Uterus (tissue), 4 donors: ENCODE measurements at places on chromosomes 13 and 19. TPM values are rescaled to one million over a fixed set of nuclear protein-coding genes. Genes with fewer than 3 reads are reported as not detected.

DNA sequence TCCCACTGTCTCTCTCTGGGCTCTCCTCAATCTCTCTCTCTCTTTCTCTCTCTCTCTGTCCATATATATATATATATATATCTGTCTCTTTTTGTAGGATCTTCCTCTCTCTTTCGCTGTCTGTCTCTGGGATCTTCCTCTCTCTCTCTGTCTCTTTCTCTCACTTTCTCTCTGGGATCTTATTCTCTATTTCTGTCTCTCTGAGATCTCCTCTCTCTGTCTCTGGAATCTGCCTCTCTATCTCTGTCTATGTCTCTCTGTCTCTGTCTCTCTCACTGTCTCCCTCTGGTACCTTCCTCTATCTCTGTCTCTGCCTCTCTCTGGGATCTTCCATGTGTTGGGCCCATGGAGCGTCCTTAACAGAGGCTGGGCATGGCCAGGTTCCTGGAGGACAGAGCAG lies 3.4 kb downstream of the ATP1A3 start:
- DNase-seq: no peak
- H3K36me3 ChIP-seq: no peaks in the 10 kb centered on the region
- H3K4me3 ChIP-seq: no peak overlapping the region
- no peaks in the 10 kb centered on the region for H3K4me1 ChIP-seq
- peaks cover 2% of the 10 kb centered on the region for H3K27me3 ChIP-seq
- no peak overlapping the region for H3K27ac ChIP-seq

DNA sequence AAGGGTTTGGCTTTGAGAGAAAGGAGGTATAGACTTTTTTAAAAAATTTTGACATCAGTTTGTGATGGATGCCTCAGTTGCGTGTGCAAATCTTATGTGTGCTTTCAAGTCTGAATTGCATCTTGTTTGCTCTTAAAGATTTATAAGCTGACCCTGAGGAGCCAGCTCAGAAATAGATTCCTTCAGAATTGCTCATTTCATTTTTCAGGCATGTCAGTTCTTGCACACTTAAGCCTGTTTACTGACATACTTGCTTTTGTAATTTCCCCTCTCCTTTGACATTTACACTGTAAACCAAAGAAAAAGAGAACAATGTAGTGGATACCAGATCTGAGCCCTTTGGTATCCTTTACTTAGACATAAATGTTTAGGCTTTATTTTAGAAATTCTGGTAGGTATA lies 87.6 kb downstream of the RNF17 start:
- no peaks in the 10 kb centered on the region for H3K4me1 ChIP-seq
- no peaks in the 10 kb centered on the region for H3K27me3 ChIP-seq
- no peak overlapping the region for H3K4me3 ChIP-seq
- no peaks in the 10 kb centered on the region for H3K36me3 ChIP-seq

The ACER1 gene
- total RNA-seq: not detected

- no peaks in the 10 kb centered on the region for H3K27me3 ChIP-seq
- H3K27ac ChIP-seq: no peak overlapping the region
- H3K4me1 ChIP-seq: no peaks in the 10 kb centered on the region
- no peak overlapping the region for H3K4me3 ChIP-seq
Measured at GRCh38 chr13:77502104-77502720, 33.3 kb upstream of the SCEL start.

The PLEKHA4 gene
- total RNA-seq: 1.3 TPM

DNA sequence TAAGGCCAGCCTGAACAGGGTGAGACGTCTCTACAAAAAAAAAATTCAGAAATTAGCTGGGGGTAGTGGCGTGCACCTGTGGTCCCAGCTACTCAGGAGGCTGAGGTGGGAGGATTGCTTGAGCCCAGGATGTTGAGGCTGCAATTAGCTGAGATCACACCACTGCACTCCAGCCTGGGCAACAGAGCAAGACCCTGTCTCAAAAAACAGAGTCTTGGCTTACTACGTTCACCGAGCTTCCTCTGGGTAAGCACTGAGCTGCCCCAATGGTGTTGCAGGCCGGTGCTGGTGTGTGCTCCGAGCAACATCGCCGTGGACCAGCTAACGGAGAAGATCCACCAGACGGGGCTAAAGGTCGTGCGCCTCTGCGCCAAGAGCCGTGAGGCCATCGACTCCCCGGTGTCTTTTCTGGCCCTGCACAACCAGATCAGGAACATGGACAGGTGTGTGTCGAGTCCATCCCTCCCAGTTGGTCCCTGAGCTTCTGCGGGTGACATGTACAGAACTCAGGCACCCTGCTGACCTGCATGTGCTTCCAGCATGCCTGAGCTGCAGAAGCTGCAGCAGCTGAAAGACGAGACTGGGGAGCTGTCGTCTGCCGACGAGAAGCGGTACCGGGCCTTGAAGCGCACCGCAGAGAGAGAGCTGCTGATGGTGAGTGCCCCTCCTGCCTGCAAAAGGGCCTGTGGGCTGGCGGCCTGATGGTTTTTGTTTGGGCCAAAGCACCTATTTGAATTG lies 24.1 kb downstream of the UPF1 start:
- no peaks in the 10 kb centered on the region for H3K36me3 ChIP-seq
- DNase-seq: no peak
- no peaks in the 10 kb centered on the region for H3K27me3 ChIP-seq
- no peak overlapping the region for H3K27ac ChIP-seq

DNA sequence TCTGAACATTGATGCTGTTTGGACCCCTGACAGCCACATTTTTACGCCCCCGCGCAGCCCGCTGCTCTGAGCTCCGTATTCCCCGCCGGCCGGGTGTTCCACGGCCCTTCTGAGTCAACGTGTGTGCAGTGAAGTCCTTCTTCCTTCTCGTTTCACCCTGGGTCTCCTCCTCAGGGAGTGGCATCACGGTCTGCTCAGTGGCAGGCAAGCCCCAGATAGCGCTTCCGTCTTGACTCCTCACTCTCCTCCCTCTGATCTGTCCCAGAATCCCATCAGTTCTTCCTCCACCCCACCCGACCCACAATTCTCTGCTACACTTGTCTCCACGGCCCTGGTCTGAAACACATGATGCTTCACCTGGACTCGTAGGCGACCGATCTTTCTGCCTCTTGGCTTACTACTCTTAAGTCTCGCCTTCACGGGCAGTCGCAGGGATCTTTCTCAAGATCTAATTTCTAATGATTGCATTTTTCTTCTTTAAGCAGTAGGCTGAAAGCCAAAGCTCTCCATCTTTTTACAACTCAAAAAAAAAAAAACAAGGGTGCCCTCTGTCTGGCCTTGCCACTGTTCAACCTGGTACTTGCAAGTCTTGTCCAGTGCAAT lies 33.9 kb downstream of the CCNE1 start:
- no peaks in the 10 kb centered on the region for H3K27me3 ChIP-seq
- H3K4me3 ChIP-seq: peak overlapping the region; percentile 82

GRCh38 chr19:29878973-29879654 lies 62.9 kb upstream of the URI1 start:
- H3K27ac ChIP-seq: no peak overlapping the region
- H3K4me3 ChIP-seq: no peak overlapping the region
- no peaks in the 10 kb centered on the region for H3K4me1 ChIP-seq
- H3K27me3 ChIP-seq: no peaks in the 10 kb centered on the region
- no peaks in the 10 kb centered on the region for H3K36me3 ChIP-seq
- no peak for DNase-seq

The OR7C1 gene
- not detected for total RNA-seq

DNA sequence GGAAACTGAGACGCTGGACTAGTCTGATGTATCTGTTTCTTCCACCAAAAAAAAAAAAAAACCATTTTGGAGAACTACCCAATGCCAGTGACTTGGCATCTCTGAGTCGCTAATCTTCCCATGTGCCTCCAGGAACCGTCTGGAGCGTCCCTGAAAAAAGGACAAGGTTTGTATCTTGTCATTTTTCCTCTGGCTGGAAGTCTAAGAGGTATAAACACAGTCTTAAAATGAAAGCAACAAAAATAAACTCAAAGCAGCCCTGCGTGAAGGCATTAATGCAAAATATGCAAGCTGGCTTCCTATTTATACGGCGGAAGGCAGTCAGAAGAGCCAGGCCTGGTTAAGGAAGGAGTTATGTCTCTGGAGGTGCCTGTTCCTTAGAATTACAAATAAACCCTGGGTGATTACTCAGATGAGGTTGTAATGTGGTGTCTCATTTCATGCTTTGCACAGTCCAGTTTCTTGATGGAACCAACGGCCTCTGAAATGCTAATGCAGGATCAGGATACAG lies 20.3 kb downstream of the ACTN4 start:
- H3K4me3 ChIP-seq: no peak overlapping the region
- H3K36me3 ChIP-seq: no peaks in the 10 kb centered on the region
- H3K27ac ChIP-seq: peak overlapping the region; percentile 98
- DNase-seq: no peak
- no peaks in the 10 kb centered on the region for H3K27me3 ChIP-seq

GRCh38 chr19:751501-752341 lies 809 bp downstream of the MISP start:
- no peaks in the 10 kb centered on the region for H3K27me3 ChIP-seq
- H3K4me3 ChIP-seq: no peak overlapping the region
- no peaks in the 10 kb centered on the region for H3K4me1 ChIP-seq

The CEACAM4 gene
- 0.61 TPM for total RNA-seq

DNA sequence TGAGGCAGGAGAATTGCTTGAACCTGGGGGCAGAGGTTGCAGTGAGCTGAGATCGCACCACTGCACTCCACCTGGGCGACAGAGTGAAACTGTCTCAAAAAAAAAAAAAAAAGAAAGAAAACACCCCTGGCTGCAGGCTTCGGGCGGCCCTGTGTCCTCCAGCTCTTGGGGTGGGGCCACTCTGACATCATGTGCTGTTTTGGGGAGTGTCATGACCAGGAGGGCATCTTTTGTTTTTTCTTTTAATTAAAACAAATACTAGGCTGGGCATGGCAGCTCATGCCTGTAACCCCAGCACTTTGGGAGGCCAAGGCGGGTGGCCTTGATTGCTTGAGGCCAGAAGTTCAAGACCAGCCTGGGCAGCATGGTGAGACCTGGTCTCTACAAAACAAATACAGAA lies 52.1 kb downstream of the KDM4B start:
- no peak for DNase-seq
- no peaks in the 10 kb centered on the region for H3K27me3 ChIP-seq
- no peaks in the 10 kb centered on the region for H3K36me3 ChIP-seq
- H3K4me3 ChIP-seq: no peak overlapping the region
- no peak overlapping the region for H3K27ac ChIP-seq

- no peak for DNase-seq
- no peak overlapping the region for H3K27ac ChIP-seq
- H3K27me3 ChIP-seq: no peaks in the 10 kb centered on the region
- H3K4me3 ChIP-seq: no peak overlapping the region
Measured at GRCh38 chr19:51252306-51253079, 1.6 kb downstream of the SIGLECL1 start.

The PABPC3 gene
- 1.0 TPM for total RNA-seq

DNA sequence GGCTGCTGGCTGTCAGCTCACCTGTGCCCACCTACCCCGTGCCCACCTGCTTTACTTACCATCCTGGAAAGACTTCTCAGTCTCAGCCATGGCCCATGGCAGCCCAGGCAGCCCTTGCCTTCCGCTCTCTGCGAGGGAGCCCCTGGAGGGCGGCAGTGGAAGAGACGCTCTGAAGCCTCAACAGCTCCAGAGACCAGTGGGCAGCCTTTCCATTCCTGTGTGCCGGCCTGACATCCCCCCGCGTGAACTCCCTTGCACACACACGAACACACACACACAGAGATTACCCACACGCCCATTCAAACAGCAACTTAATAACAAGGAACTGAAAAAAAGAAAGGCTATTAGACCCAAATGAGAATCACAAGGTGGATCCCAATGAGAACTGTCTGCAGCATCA lies 14.2 kb upstream of the RASA3 start:
- no peaks in the 10 kb centered on the region for H3K4me1 ChIP-seq
- H3K27ac ChIP-seq: no peak overlapping the region
- H3K36me3 ChIP-seq: no peaks in the 10 kb centered on the region
- no peak for DNase-seq

The SIX5 gene
- 48.9 TPM for total RNA-seq

GRCh38 chr13:39451860-39452301 lies 151.1 kb downstream of the LHFPL6 start:
- H3K4me3 ChIP-seq: no peak overlapping the region
- H3K27me3 ChIP-seq: no peaks in the 10 kb centered on the region
- peaks cover 14% of the 10 kb centered on the region for H3K4me1 ChIP-seq
- no peak overlapping the region for H3K27ac ChIP-seq

GRCh38 chr19:34337739-34338138 lies 27.3 kb upstream of the GPI start:
- no peaks in the 10 kb centered on the region for H3K4me1 ChIP-seq
- no peaks in the 10 kb centered on the region for H3K36me3 ChIP-seq
- H3K27ac ChIP-seq: no peak overlapping the region
- H3K4me3 ChIP-seq: no peak overlapping the region
- no peak for DNase-seq
- H3K27me3 ChIP-seq: no peaks in the 10 kb centered on the region

DNA sequence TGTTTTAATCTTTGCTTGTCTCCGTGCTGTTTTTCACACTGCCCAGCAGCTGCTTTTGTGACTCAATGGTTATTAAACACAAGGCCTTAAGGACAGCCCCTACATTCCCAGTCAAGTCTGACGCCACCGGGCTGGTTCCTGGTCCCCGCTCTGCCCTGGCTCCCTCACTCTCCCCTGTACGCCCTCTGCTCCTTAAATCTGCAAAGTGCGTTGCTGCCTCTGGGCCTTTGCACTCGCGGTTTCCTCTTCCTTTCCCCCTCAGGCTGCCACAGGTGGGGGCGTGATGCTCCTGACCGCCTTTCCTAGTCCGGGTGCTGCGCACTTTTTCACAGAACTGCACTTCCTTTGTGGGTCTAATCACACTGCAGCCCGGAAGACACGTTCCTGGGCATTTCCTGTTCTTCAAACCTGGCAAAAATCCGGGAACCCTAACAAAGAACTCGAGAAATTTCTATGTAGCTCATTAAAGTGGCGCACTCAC lies 25.6 kb downstream of the NOSIP start:
- H3K36me3 ChIP-seq: no peaks in the 10 kb centered on the region
- no peak overlapping the region for H3K4me3 ChIP-seq
- H3K4me1 ChIP-seq: no peaks in the 10 kb centered on the region
- no peak for DNase-seq
- peak overlapping the region; percentile 43 for H3K27ac ChIP-seq

GRCh38 chr19:11410682-11411081 lies 8.4 kb downstream of the RGL3 start:
- no peak overlapping the region for H3K27ac ChIP-seq
- DNase-seq: no peak
- no peaks in the 10 kb centered on the region for H3K4me1 ChIP-seq

The RYR1 gene
- total RNA-seq: 3.5 TPM

The OLFM4 gene
- not detected for total RNA-seq

- H3K36me3 ChIP-seq: no peaks in the 10 kb centered on the region
- no peak overlapping the region for H3K4me3 ChIP-seq
Measured at GRCh38 chr13:111489301-111489700, 168.9 kb downstream of the TEX29 start.

GRCh38 chr13:44686531-44686934 lies 110.4 kb upstream of the TSC22D1 start:
- H3K4me3 ChIP-seq: no peak overlapping the region
- H3K36me3 ChIP-seq: no peaks in the 10 kb centered on the region
- H3K4me1 ChIP-seq: no peaks in the 10 kb centered on the region
- H3K27me3 ChIP-seq: no peaks in the 10 kb centered on the region
- no peak overlapping the region for H3K27ac ChIP-seq

- peaks cover 26% of the 10 kb centered on the region for H3K4me1 ChIP-seq
- peak overlapping the region; percentile 95 for H3K27ac ChIP-seq
- DNase-seq: no peak
- H3K36me3 ChIP-seq: no peaks in the 10 kb centered on the region
- no peaks in the 10 kb centered on the region for H3K27me3 ChIP-seq
Measured at GRCh38 chr19:6068711-6069110, 41.6 kb downstream of the RFX2 start.
